ENCODE measurements at places on chromosomes 5 and 9. TPM values are rescaled to one million over a fixed set of nuclear protein-coding genes. Genes with fewer than 3 reads are reported as not detected.

- H3K4me3 ChIP-seq, result no peak overlapping the region
- H3K27me3 ChIP-seq, result no peaks in the 10 kb centered on the region
- no peak for DNase-seq
- H3K27ac ChIP-seq, result no peak overlapping the region
Observed at GRCh38 chr9:12425878-12426864, 267.0 kb upstream of the TYRP1 start.

- H3K4me1 ChIP-seq, result no peaks in the 10 kb centered on the region
- H3K36me3 ChIP-seq, result no peaks in the 10 kb centered on the region
- no peak overlapping the region for H3K4me3 ChIP-seq
- H3K27me3 ChIP-seq, result no peaks in the 10 kb centered on the region
- no peak for DNase-seq
- no peak overlapping the region for H3K27ac ChIP-seq
Observed at GRCh38 chr5:92641031-92641962, 939.7 kb downstream of the NR2F1-AS1 start.

The TAF11L10 gene
- total RNA-seq, result not detected

DNA sequence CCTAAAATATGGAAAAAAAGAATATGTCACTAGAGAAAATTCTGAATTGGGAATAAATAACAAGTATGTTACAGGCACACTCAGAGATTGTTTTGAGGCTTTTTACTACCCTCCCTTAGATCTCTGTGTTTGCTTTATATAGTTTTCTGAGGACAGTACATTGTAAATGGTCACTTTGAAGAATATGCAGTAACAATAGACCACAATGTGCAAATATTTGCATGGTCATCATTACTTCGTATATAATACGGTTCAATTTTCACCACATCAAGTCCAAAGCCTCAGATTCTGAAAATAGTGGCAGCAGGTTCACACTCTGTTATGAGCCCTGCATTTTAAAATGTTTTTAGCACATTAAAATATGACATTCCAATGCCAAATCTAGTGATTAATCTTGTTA is 238.6 kb downstream of the ADAMTS6 start:
- no peaks in the 10 kb centered on the region for H3K36me3 ChIP-seq
- no peak overlapping the region for H3K27ac ChIP-seq
- no peak overlapping the region for H3K4me3 ChIP-seq
- H3K4me1 ChIP-seq, result no peaks in the 10 kb centered on the region
- DNase-seq, result no peak

The GRIN3A gene
- 0.16 TPM for total RNA-seq

The ADAMTS13 gene
- total RNA-seq, result 21.2 TPM

- no peaks in the 10 kb centered on the region for H3K27me3 ChIP-seq
- H3K4me3 ChIP-seq, result no peak within 1 kb of the TSS
- H3K4me1 ChIP-seq, result no peaks in the 10 kb centered on the region
- H3K27ac ChIP-seq, result no peak within 1 kb of the TSS
- no peaks in the 10 kb centered on the region for H3K36me3 ChIP-seq
- no peak for DNase-seq
Observed at GRCh38 chr5:129747572-129748407, at the start of gene MINAR2. TSS of gene MINAR2 (plus strand) at chr5:129748094. CDS start at chr5:129748191, 97 bp downstream.

All from testis (tissue), 5 donors.